ENCODE measurements at places on chromosomes 5 and 9.

- no peak for DNase-seq
Observed at GRCh38 chr9:137757613-137758029, 120.0 kb upstream of the CACNA1B start.

- no peak for DNase-seq
Observed at GRCh38 chr5:59197911-59198310, 615.0 kb downstream of the RAB3C start.

DNA sequence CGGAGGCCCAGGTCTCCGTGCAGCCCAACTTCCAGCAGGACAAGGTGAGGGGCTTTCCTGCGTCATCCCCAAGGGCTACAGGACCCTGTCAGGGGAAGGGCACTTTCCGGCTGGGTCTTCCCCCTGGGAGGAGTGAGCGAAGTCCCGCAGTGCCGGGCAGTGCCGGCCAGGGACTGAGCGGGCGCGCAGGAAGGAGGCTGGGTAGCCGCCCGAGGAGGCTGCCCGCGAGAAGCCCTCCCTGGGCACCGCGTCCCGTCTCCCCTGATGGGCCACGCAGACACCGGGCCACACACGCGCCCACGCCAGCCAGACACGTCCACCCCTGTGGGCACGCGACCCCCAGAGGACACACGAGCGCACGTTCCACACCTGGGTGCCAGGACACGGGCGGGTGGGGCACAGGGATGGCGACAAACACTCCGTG lies 357 bp downstream of the PTGDS start:
- DNase-seq, result no peak

GRCh38 chr9:133992780-133993634 lies 883 bp upstream of the VAV2 start:
- DNase-seq, result no peak

DNA sequence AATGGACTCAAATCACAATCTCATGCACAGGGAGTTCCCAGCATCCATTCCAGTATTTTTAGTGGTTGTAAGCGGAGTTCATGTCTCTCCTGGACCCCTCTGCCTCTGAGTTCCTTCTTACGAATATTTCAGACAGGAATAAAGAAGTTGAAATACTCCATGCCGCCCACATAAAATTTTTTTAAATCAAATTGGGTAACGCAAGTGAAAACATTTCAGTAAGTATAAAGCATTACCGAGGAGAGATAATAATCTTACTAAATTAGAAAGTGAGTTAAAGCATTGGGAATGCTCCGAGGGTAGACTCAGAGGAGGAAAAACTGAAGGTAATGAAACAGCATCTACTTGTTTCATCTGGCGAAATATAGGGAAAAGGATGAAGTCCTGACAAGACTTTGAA lies 317.6 kb downstream of the ARRDC3 start:
- DNase-seq, result no peak

- DNase-seq, result no peak
Observed at GRCh38 chr9:104923740-104924139, 4.2 kb downstream of the ABCA1 start.

DNA sequence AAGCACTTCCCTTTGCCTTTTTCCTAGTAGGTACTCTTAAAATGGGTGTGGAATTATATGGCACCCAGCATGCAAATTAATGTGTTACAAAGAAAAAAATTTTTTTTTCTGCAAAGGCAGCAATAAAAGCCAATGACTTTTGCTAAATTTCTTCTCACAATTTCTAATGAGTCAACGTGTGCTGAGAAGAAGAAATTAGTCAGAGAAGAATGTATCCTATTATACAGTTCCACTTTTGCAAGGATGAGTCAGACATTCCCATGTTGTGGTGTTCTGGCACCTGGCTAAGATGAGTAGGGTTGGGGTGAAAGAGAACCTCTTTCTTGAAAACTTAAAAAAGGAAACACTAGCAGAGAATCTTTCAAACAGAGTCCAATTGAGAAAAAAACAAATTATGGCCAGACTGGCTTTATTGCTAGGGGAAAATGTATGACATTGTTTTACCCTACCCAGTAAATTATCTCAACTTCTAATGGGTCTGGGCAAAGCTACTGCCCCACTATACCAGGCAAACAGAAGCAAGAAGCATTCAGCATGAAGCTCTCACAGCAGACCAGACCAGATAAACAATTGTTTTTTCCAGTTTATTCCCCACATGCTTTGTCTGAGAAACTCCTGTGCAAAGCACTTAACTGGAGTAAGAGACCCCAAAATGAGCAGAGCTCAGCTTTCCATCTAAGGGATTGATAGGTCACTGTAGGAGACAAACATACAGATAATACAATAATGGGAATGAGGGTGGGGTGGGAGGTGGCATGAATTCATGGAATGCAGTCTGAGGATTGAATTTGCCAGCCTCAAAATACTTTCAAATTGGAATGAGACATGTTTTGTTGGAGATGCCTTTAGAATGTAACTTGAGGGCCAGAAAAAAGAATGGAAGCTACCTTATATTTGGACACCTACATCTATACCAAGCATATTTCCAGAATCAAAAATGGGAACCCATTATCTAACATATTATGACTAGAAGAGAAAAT lies 220.8 kb upstream of the RFX3 start:
- no peak for DNase-seq

DNA sequence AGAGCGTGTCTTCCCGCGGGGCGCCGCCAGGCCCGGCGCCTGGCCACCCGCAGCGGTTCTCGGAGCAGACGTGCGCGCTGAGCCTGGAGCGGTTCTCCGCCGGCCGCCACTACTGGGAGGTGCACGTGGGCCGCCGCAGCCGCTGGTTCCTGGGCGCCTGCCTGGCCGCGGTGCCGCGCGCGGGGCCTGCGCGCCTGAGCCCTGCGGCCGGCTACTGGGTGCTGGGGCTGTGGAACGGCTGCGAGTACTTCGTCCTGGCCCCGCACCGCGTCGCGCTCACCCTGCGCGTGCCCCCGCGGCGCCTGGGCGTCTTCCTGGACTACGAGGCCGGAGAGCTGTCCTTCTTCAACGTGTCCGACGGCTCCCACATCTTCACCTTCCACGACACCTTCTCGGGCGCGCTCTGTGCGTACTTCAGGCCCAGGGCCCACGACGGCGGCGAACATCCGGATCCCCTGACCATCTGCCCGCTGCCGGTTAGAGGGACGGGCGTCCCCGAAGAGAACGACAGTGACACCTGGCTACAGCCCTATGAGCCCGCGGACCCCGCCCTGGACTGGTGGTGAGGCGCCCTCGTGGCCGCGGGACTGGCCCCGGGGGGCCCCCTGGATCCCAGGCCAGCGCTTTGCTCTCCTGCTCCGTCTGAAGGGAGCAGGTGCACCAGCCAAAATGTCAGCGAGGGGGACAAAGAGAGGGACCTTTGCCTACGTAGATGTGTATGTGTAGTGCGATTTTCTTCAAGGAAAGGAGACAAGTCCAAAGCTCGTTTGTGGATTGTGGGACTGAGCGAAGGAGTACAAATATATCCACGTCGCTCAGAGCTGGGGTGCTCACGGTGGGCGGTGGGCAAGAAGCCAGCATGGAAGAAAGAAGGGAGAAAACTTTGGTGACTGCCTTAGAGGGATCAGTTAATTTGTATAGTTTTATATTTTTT lies 19.5 kb downstream of the BTNL9 start:
- no peak for DNase-seq

DNA sequence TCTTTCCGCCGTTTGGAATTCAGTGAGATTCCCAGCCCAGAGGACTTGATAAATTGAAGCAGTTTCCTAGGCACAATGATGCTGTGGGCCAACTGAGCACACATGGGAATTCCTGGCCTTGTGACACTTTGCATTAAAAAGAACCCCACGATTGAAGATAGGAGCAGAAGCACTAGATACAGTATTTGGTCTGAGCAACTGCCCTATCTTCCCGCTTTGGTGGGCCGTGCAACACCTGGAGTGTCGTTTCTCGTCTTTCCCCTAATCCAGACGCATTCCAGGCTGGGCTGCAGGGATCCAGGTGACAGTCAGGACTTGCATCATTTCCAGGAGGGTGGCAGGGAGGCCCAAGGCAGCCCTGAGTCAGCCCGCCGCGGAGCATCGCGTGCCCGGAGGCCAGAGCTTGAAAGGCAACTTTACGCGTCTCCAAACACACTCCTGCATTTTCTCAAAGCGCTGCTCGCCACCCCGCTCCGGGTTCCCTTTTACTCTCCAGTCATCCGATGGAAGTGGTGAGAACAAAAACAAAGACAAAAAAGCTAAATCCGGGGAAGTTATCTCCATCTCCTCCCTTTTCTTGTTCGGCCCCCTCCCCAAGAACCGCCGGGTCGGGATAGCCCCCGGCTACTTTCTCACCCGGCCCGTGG lies 753 bp upstream of the STC2 start:
- DNase-seq, result no peak

DNA sequence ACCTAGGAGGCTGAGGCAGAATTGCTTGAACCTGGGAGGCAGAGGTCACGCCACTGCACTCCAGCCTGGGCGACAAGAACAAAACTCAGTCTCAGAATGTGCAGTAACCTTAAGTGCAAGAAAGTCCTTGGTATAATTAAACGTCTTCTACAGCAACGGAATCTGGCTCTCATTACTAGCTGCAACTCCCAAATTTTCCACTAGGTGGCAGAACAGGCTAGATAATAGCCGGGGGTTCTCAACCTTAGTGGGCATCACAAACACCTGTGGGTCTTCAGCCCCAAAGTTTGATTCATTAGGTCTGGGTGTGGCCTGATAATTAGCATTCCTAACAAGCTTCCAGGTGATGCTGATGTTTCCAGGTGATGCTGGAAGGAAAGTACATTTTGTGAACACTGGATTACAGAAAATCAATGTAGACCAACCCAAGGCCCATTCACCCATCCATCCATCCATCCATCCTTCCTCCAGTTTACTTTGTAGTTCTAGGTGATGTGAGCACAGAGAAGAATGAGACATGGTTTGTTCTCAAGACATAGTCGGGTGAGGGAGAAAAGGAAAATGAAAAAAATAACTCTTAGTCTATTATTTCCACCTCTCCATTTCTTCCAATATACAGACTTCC lies 37.3 kb downstream of the FBXW2 start:
- no peak for DNase-seq

GRCh38 chr5:88979726-88980125 lies 96.7 kb upstream of the MEF2C start:
- DNase-seq, result no peak

DNA sequence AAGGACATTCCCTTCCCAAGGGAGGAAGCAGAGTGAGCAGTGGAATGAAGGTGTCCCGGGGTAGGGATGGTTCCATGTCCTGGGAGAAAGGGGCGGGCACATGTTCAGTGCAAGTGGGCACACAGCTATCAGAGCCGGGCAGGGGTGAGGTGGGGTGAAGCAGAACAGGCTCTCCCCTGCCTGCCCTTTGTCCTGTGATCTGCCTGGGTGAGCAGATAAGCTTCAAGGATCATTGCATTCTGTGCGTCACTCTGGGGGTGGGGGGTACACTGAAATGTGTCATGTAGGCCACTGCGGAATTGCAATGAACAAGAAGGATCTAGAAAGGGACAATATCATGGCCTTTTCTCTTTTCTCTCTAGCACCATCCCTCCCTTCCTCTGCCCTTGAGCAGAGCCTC lies 61.7 kb upstream of the SHB start:
- DNase-seq, result no peak

DNA sequence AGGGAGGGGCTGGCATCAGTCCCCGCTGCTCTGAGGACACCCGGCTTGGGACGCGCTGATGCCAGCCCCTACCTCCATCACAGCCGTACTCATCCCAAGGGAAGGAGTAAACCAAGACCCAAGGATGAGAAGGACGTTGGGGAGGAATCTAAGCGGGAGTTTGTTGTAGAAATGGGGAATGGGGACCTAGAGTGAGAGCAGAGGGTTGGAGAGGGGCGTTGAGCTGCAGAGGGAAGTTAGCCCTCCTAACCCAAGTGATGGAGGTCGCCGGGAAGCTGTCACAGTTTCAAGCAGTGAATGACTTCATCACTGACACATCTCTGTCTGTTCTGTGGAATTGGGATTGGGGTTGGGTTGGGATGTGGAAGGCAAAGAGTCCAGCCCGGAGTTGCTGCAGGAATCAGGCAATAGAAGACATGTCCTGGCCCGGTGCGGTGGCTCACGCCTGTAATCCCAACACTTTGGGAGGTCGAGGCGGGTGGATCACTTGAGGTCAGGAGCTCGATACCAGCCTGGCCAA lies 759 bp upstream of the SUSD1 start:
- no peak for DNase-seq

GRCh38 chr9:129548571-129549135 lies 72.2 kb downstream of the C9orf50 start:
- DNase-seq, result no peak

- no peak for DNase-seq
Observed at GRCh38 chr5:180455872-180456271, 38.3 kb upstream of the CNOT6 start.

DNA sequence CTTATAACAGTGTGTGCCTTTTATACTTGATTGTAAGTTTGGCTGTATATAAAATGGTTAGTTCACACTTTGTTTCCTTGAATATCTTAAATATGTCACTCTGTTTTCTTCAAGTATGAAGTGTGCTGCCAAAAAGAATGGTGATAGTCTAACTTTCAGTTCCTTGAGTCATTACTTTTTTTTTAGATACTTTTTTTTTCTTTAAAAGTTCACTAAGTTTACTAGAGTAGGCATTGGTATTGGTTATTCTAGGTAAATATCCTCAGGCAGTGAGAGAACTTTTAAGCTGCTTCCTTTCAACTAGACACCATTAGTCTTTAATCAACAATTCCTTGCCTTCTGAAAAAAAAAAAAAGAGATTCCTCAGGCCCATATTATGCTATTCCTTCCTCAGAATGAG lies 41.9 kb downstream of the SPEF2 start:
- DNase-seq, result no peak

GRCh38 chr5:5188376-5189050 lies 48.4 kb downstream of the ADAMTS16 start:
- no peak for DNase-seq

- no peak for DNase-seq
Observed at GRCh38 chr9:80874276-80874675, 815.1 kb downstream of the TLE1 start.

GRCh38 chr5:173581408-173582215 lies 34.8 kb downstream of the BOD1 start:
- DNase-seq, result no peak

DNA sequence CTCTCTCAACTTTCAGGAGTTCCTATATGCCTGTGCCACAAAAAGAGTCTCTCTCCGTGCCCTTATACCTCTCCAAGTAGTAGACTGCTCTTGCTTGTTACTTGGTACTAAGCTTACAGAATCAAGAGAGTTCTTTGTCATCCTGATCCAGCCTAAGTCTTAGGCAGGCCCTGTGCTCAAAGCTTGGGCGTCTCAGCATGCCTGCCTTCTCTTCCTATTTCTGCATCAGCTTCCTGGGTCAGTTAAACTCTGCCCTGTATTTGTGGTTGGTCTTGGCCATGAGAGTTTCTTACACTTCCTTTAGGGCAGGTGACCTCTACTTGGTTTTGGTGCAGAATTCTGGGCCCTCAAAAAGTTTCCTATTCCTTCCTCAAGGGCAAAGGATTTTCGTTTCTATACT lies 33.0 kb upstream of the UGCG start:
- DNase-seq, result no peak

GRCh38 chr9:135256581-135257354 lies 169.3 kb downstream of the OLFM1 start:
- DNase-seq, result no peak

- DNase-seq, result no peak
Observed at GRCh38 chr5:151892393-151892792, 32.3 kb downstream of the GLRA1 start.
